Erythroblast (primary cell): ENCODE measurements at places on chromosomes 12 and 14.

GRCh38 chr14:23423657-23424056, 11.8 kb downstream of the MYH7 start:
- no peak for DNase-seq

DNA sequence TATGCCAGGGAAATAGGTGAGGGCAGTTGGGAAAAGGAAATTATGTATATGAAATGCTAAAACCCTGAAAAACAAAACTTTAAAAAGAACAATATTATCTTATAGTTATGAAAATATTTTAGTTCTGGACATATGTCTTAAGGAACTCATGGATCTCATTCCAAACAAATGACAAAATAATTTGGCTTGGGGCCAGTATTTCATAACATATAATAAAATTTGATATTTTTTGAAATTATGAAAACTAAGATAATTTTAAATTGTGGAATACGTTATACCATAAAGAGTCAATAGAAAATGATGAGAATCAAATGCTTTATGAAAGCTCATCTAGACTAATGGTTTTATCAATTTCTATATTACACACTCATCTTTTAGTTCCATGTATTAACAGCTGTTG, 173.8 kb upstream of the DCN start:
- DNase-seq = no peak

GRCh38 chr12:89943463-89943862, 234.8 kb upstream of the ATP2B1 start:
- DNase-seq = no peak

DNA sequence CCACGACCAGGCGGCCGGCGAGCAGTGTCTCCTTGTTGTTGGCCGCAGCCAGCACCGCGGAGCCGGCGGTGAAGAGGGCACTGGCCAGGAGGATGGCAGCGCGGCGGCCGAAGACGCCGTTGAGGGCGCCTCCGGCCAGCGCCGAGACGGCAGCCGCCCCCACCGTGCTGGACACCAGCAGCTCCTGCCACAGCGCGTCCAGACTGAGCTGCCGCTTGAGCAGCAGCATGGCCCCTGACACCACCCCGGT, 691 bp downstream of the SLC2A13 start:
- DNase-seq = no peak

GRCh38 chr12:27542628-27543027, 18.6 kb downstream of the PPFIBP1 start:
- DNase-seq = no peak

GRCh38 chr14:75147423-75148071, 20.7 kb upstream of the NEK9 start:
- peak; percentile 77 for DNase-seq

- DNase-seq = no peak
These were observed 38.4 kb downstream of the SLC16A7 start for GRCh38 chr12:59634254-59634653.

DNA sequence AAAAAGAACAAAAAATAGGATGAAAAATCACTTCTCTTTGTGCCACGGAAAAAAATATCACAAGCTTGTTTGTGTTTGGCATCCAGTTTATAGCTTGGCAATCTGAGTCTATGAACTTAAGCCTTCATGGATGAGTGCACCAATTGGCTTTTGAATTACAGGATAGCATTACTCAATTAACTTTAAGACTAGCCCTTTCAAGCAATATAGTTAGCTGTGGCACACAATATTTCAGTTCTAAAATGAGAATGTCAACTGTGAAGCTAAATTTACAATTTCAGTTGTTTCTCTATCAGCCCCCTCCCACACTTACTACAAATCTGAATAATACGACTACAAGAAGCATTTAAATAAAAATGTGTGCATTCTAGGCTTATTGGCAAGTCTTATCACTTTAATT, 8.3 kb downstream of the RERG start:
- DNase-seq = no peak

GRCh38 chr12:113220593-113221180, 577 bp upstream of the TPCN1 start:
- peak; percentile 49 for DNase-seq

DNA sequence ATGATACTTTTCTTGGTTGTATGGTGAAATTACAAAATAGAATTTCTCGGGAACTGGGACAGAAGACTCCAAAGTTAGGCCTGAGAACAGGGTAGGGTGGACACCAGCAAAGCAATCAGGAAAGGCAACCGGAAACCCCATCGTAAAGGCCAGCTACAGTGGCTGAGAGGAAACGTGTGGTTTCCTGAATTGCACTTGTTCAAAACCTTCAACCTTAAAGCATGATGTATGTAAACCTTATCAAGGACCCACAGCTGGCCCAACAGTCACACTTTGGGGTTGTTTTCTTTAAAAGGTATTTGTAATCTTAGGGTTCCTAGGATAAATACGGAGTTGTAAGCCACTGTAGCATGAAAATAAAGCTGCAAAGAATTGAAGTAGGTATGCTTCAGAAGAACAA, 2.2 kb upstream of the PTGDR start:
- DNase-seq = no peak

GRCh38 chr14:68544081-68544892, 248.6 kb downstream of the ZFP36L1 start:
- no peak for DNase-seq

- DNase-seq = no peak
These were observed 189.9 kb upstream of the CNTN1 start for GRCh38 chr12:40502322-40502721.

DNA sequence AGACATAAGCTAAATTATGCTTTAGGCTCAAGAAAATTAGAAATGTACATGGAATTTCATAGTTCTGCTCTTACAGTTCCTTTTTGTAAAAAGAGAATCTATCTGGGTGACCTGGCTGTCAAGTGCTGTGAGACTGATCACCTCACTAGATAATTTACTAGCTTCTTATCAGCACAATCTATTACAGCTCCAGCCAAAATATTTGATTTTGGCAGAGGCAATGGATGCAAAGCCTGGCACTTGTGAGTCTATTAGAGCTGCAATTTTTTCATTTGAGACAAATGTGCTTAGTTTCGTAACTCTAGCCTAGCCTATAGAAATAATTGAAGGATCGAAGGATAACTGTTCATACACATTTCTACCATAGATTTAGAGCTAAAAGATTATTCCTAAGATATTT, 927.5 kb downstream of the SLC6A15 start:
- DNase-seq = no peak

- no peak for DNase-seq
These were observed 74.4 kb downstream of the ALG10B start for GRCh38 chr12:38391007-38391406.

- no peak for DNase-seq
These were observed 44.6 kb upstream of the FAR2 start for GRCh38 chr12:29104516-29104915.

DNA sequence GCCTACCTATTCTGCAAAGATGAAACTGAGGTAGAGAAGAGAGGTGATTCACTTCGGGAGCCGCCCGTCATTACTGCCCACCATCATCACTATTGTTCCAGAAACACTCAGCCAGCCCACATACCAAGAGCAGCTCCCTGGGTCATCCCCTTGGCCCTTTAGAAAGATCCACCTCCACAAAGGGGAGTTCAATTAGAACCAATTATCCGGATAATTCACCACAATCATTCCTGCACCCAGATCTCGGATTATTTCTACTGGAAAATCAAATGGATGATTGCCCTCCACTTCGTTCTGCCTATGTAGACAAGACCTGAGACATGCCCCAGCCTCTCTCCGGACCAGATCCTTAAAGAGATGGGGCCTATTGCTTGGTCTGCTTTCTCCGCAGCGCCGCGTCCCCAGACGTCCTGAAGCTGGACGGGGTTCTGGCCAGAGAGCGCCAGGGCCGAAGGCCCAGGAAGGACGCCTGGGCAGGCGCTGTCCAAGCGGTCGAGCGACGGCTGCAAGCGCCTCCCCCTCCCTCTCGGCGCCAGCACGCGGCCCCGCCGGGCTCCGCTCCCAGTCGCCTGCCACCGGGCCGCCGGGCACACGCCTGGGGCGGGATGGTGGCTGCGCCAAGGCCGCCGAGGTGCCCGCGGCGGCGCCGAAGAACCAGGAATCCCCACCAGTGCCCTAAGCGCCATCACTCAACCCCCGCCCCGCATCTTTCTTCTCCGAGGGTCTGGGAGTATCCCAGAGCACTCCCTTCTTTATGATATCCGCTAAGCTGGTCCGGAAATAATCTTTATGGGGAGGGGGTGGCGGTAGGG, 1.3 kb upstream of the ASCL1 start:
- DNase-seq = no peak

DNA sequence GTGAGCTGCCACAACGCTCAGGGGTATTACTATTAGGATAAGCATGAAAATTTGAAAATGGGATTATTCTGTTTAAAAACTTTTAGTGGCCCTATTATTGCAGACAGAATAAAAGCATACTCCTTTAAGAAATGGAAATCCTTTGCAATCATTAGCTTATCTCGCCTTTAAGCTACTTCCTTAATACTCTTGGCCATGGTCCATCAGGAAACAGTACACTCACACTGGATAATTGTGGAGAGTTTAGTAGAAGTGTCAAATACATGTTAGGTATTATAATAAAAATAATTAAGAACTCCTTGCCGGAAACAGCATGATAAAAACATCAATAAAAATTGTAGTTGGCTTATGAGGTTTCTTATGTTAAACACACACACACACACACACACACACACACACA, 100.4 kb upstream of the PPFIA2 start:
- no peak for DNase-seq

- no peak for DNase-seq
These were observed 28.4 kb downstream of the TXNRD1 start for GRCh38 chr12:104243971-104244370.

GRCh38 chr14:33511851-33512640, 438.8 kb downstream of the EGLN3 start:
- DNase-seq = no peak

DNA sequence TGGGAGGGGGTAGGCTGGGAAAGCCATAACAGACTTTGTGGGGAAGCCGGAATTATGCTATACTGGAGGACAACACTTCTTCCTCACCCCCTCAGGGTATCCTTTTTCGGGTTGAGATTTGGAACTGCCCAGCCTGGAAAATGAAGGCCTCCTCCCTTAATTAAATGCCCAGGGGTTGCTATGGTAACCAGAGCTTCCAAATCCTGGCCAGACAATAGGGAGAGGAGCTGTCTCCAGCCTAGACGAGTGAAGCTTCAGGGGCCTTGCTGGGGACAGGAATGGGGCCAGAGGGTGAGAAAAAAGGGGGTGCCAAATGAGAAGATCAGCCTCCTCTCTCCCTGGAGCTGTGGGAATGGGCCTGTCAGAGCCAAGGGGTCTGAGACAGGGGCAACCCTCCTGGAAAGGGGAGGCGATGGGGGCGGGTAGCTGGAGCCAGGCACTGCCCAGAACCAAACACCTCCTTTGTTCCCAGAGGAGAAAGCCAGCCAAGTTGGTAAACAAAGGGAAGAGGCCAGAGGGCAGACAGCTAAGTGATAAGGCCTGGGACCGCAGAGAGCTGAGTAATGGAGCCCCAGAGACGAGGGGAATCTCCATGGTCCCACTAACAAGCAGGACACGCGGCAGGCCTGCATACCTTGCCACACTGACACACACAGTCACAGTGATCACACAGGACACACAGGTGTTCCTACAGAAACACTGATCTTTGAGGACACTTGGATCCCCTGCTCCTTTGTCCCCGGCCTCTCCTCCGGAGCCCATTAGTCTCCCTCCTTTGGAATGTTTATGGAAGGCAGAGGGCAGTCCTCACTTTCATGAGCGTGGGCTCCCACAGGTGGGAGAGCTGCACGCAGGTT, 17.9 kb upstream of the RND1 start:
- no peak for DNase-seq

GRCh38 chr12:52687497-52688385, 7.5 kb upstream of the KRT1 start:
- peak; percentile 27 for DNase-seq

DNA sequence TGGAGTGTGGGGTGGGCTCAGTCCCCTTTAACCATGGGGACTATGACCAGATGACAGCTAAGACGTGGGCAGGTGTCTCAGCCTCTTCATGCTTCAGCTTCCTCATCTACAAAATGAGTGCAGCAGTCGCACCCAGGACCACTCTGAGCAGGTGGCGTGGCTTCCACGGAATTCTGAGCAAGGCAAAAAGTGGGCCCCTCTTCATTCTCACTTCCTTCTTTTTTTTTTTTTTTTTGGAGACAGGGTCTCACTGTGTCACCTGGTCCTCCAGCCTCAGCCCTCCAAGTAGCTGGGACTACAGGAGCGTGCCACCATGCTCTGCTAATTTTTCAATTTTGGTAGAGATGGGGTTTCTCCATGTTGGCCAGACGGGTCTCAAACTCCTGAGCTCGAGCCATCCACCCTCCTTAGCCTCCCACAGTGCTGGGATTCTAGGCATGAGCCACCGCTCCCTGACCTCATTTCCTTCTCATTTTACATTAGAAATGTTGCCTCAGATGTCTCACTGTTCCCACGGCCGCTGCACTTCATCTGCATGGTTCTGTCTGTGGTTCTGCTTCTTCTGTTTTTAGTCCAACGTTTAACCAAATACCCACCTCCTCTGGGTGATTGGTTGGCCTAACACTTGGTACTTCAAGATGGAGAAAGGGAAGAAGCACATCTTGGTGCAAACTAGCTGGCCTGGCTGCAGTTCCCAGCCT, 41.3 kb upstream of the BCL7A start:
- no peak for DNase-seq

DNA sequence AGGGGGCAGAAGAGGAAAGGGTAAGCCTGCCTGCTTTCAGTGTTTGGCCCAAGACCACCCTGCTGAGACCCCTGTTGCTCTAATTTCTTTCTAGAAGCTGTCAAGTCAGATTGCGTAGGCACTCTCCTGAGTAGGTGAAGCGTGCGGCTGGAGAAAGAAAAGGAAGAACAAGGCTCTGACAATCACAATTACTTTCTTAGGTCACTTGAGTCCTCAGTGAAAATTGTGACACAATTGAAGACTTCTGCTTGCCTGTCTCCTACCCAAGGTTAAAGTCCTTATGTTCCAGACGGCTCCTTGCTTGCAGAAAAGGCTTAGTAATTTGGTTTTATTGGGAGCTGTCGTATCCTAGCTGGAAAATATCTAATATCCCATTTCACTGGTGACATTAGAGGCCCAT, 721 bp upstream of the CTSG start:
- no peak for DNase-seq

GRCh38 chr12:91383099-91383498, 200.5 kb upstream of the DCN start:
- no peak for DNase-seq

DNA sequence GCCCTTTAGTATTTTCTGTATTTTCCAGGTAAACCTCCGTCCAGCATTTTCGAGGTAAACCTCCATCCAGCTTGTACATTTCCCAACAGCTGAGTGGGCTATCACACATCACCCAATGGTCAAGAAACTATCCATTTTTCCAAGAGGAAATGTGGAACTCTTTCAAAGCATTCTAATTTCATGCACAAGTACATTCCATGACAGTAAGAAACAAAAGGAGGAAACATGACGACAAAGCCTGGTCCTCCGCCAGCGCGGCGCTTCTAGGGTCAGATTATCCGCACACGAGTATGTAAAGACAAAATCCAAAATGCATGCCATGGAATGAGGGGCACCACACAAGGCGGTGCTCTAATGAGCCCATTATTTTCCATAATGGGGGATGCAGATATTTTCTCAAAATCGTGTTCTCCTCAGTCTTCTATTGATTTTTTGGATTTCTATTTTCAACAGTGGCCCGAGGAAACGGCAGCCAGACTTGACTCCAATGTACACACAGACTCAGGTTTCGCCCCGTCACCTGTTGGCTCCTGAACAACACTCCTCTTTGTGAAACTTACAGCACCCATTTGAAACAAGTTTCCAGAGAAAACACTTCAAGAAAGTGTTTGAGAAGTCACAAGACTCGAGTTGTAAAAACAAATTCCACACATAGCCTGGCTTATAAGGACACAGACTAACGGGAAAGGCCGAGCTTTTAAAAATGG, 107.4 kb downstream of the PRICKLE1 start:
- no peak for DNase-seq
